A549 treated with dexamethasone at 1 μM for 4 hours (cell line): ENCODE measurements at places on chromosomes 7 and 10. TPM values are rescaled to one million over a fixed set of nuclear protein-coding genes. Genes with fewer than 3 reads are reported as not detected.

NEUROG3 gene
- total RNA-seq, result not detected in 5 replicates

REEP3 gene
- total RNA-seq, result 14.5 to 26.2 TPM (median 24.9 TPM) in 5 replicates

ZNF239 gene
- 2.0 to 2.4 TPM (median 2.1 TPM) in 5 replicates for total RNA-seq

CLIP2 gene
- total RNA-seq, result 9.6 to 17.3 TPM (median 15.4 TPM) in 5 replicates

MYH16 gene
- total RNA-seq, result 0.25 to 0.70 TPM (median 0.40 TPM) in 5 replicates

CNNM1 gene
- 24.4 to 34.0 TPM (median 28.5 TPM) in 5 replicates for total RNA-seq

TRIM73 gene
- total RNA-seq, result 1.4 to 2.9 TPM (median 2.2 TPM) in 5 replicates

CFAP43 gene
- 0.12 to 0.61 TPM (median 0.20 TPM) in 5 replicates for total RNA-seq

HHEX gene
- 11.1 to 12.4 TPM (median 11.7 TPM) in 5 replicates for total RNA-seq

SLC25A13 gene
- total RNA-seq, result 35.0 to 38.4 TPM (median 36.1 TPM) in 5 replicates

MPP7 gene
- 0.02 to 0.25 TPM (median 0.12 TPM) in 5 replicates for total RNA-seq

HOXA3 gene
- 3.0 to 6.2 TPM (median 5.4 TPM) in 5 replicates for total RNA-seq
